Activated CD4-positive, alpha-beta memory T cell treated with anti-CD3 and anti-CD28 coated beads for 36 hours (primary cell): ENCODE measurements at places on chromosomes 13 and 19. TPM values are rescaled to one million over a fixed set of nuclear protein-coding genes. Genes with fewer than 3 reads are reported as not detected.

DNA sequence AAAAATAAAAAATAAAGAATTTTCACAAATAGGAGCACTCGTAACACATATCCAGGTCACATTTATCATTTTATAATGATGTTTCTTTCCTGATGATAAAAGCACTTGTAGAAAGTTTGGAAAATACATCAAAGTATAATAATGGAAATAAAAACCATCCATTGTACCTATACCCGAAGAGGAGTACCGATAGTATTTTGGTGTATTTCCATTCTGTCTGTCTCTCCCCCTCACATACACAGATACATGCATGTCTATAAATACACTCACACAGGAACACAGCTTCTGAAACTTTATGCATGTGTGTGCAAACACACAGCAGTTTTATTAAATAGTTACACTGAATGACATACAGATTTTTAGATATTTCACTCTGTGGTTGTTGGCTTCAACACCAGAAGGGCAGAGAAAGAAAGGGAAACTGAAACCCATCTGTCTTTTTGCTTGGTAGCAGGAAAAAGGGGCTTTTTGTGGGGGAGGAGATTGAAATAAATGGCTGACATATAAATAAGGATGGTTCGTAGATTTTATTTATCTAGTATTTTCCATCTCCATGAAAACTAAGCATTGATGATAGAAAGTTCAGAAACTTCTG lies 114.8 kb downstream of the LRCH1 start:
- H3K27ac ChIP-seq, result peak overlapping the region; percentile 82
- peaks cover 41% of the 10 kb centered on the region for H3K4me1 ChIP-seq
- peaks cover 14% of the 10 kb centered on the region for H3K36me3 ChIP-seq
- peak overlapping the region; percentile 76 for H3K4me3 ChIP-seq

DNA sequence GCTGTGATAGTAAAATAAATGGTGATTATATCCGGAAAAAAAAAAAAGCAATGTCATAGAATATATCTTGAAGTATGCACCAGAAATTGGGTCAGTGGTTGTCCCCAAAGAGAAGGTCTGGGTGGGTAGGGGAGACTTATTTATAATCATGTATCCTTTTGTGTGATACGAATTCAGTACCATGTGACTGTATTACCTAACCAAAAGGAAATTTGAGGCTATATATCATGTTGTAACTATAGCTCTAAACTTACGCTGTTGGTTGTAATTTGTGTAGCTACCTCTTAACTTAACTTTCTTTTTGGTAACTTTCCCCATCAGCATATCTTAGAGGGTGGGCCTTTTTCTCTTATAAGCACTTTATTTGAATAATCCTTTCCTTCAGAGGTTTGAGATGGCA lies 25.2 kb upstream of the KCTD4 start:
- H3K36me3 ChIP-seq, result peaks cover 3% of the 10 kb centered on the region
- H3K4me3 ChIP-seq, result no peak overlapping the region
- H3K27ac ChIP-seq, result no peak overlapping the region
- DNase-seq, result no peak

Gene TJP3
- 3.7 TPM for total RNA-seq

Gene ALOX5AP
- 33.8 TPM for total RNA-seq

DNA sequence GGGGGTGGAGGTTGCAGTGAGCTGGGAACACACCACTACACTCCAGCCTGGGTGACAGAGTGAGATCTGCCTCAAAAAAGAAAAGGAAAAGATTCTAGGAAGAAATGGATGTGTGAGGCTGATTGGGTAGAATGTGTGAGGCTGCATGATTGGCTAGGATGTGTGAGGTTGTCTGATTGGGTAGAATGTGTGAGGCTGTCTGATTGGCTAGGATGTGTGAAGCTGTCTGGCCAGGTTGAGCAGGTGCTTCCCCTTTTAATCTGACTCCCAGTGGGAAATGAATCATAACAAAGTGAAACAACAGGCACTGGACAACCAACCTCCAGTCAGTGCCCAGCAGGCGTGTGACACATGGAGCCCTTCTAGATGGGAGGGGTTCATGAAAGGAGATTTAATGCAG lies 14.7 kb downstream of the C13orf46 start:
- H3K27me3 ChIP-seq, result no peaks in the 10 kb centered on the region
- H3K36me3 ChIP-seq, result peaks cover 40% of the 10 kb centered on the region
- no peaks in the 10 kb centered on the region for H3K4me1 ChIP-seq
- H3K27ac ChIP-seq, result no peak overlapping the region
- DNase-seq, result peak; percentile 25

Gene NKPD1
- 0.22 TPM for total RNA-seq

Gene SHISA7
- total RNA-seq, result not detected

DNA sequence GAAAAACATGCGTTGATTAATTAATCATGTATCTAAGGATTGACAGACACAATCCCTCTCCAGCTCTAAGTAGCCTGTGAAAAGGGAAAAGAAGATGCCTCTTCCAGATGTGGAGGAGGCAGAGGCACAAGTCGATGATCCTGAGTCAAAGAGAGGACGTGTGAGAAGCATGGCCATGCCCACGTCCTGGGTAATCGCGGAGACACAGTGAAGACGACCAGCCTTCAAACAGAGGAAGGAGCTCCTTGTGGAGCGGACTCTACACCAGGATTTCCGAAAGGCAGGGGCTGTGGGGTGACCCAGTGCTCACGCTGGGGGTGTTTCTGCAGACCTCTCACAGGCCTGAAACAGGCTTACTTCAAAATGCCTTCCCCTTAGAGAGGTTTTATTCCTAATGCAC lies 70.5 kb downstream of the COL4A1 start:
- H3K27me3 ChIP-seq, result peaks cover 24% of the 10 kb centered on the region
- H3K27ac ChIP-seq, result no peak overlapping the region
- H3K4me3 ChIP-seq, result no peak overlapping the region
- no peaks in the 10 kb centered on the region for H3K36me3 ChIP-seq

GRCh38 chr13:109418111-109418510 lies 368.3 kb downstream of the IRS2 start:
- DNase-seq, result no peak
- no peaks in the 10 kb centered on the region for H3K4me1 ChIP-seq
- no peaks in the 10 kb centered on the region for H3K36me3 ChIP-seq
- no peak overlapping the region for H3K27ac ChIP-seq
- H3K4me3 ChIP-seq, result no peak overlapping the region

GRCh38 chr19:2973229-2973628 lies 4.1 kb upstream of the TLE6 start:
- no peaks in the 10 kb centered on the region for H3K36me3 ChIP-seq
- DNase-seq, result no peak
- H3K27ac ChIP-seq, result no peak overlapping the region

Gene WDR88
- total RNA-seq, result not detected

DNA sequence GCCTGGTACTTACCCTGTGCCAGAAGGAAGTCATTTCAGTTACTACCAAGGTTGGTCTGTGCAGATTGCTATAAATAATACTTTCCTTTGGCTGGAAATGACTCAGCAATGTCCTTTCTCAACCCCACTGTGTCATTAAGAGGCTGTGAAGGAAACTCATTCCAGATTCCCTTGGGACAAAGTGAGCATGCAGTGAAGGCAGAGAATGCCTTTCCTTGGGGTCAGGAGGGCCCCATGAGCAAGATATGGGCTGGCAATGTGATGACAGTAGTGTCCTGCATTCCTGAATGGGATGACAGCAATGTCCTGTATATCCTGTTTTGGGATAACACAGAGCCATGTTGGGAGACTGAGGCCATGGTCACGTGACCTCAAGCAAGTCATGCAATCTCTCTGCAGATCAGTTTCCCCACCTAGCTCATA lies 213.1 kb upstream of the TMTC4 start:
- no peak for DNase-seq
- H3K4me1 ChIP-seq, result no peaks in the 10 kb centered on the region
- H3K27ac ChIP-seq, result no peak overlapping the region
- no peaks in the 10 kb centered on the region for H3K36me3 ChIP-seq

Gene PBX4
- total RNA-seq, result 45.7 TPM

DNA sequence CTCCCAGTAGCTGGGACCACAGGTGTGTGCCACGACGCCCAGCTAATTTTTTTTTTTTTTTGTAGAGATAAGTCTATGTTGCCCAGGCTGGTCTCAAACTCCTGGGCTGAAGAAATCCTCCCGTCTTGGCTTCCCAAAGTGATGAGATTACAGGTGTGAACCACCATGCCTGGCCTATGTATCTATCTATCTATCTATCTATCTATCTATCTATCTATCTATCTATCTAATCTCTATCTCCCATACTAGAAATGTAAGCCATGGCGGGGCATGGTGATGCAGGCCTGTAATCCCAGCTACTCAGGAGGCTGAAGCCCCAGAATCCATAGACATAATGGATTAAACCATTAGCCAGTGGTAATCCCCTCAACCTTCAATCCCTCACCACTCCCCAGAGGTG lies 6.5 kb upstream of the SERTAD3 start:
- H3K36me3 ChIP-seq, result no peaks in the 10 kb centered on the region
- no peak overlapping the region for H3K4me3 ChIP-seq
- H3K27me3 ChIP-seq, result no peaks in the 10 kb centered on the region
- no peak for DNase-seq

Gene PSG3
- total RNA-seq, result not detected

DNA sequence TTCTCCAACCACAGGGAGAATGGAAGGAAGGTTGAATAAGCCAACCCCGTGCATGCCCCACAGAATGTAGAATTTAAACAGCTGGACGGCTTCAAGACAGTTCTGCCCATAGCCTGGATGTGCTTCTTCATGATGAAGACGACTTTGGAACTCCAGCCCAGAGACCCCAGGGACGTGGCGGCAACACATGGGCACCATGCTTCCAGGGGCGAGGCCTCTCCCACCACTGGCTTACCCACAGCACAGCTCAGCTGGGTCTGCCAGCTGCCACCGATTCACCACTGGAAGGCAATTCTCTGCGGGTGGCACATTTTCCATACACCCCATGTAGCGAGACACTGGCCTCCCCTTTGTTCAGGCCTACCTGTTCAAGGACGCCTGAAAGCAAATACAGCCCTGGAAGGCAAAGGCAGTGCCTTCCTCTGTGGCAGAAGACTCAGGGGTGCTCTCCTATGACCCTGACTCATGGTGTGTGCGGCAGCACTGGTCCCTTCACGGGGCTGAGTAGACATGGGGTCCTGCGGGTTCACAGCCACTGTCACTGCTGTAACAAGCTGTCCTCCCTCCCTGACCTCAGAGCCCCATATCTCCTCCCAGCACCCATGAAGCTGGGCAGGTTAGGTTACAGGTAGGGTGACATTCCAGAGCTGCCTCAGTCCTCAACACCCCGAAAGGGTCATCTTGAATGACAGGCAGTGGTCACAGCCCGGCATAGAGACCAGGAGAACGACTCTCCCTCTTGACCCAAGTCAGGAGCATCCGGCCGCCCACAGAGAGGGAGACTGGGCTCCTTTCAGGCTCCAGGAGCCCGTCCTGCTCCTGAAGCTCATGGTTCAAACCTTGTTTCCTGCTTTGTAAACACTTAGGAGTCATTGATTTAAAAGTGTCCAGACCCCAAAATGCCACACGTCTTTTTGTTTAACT lies 72.7 kb downstream of the SPACA7 start:
- no peak overlapping the region for H3K27ac ChIP-seq
- no peaks in the 10 kb centered on the region for H3K4me1 ChIP-seq
- no peak overlapping the region for H3K4me3 ChIP-seq
- DNase-seq, result no peak
- H3K27me3 ChIP-seq, result peaks cover 6% of the 10 kb centered on the region

- DNase-seq, result peak; percentile 38
- peaks cover 6% of the 10 kb centered on the region for H3K36me3 ChIP-seq
- H3K27ac ChIP-seq, result peak overlapping the region; percentile 85
- no peaks in the 10 kb centered on the region for H3K27me3 ChIP-seq
- H3K4me1 ChIP-seq, result peaks cover 65% of the 10 kb centered on the region
- peak overlapping the region; percentile 33 for H3K4me3 ChIP-seq
Observed at GRCh38 chr19:34989298-34989697, 10.8 kb upstream of the GRAMD1A start.

DNA sequence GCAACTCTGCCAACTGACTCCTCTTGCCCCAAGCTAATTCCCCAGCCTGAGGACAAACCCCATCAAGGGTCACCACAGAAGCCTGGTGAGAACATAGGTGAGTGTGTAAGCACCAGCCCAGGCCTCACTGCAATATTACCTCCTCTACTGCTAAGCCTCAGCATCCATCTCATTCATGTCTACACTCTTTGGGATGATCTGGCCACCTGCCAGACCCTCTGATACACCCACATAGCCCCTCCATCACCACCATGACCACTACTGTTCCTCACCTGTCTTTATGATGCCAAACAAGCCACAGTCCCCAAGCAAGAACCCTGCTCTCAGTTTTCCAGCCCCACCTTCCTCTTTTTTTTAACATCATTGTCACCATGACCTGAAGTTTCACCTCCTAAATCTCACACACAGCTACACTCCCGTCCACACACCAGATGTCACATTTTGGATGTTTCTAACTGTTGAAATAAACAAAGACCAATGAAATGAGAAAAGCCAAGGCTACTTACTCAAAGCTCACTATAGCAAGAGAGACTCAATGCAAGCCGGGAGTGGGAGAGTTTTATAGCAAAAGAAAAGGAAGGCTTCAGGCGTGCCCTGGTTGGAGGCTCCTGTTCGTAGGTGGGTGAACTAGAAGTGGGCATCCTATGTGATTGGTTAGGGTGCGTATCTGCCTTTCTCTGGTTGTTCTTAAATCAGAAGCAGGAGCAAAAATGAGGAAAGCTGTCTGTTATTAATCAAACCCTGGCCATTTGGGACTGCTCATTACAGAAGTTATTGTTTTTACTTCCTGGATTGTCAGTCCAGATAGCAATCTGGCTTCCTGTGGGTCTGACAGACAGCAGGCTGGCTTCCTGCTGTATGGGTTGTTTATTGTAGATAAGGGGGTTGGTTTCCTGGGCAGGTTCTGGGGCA lies 2.0 kb downstream of the ZNF792 start:
- peaks cover 67% of the 10 kb centered on the region for H3K36me3 ChIP-seq
- DNase-seq, result peak; percentile 28
- peaks cover 26% of the 10 kb centered on the region for H3K4me1 ChIP-seq
- no peaks in the 10 kb centered on the region for H3K27me3 ChIP-seq
- peak overlapping the region; percentile 38 for H3K27ac ChIP-seq
- peak overlapping the region; percentile 94 for H3K4me3 ChIP-seq

DNA sequence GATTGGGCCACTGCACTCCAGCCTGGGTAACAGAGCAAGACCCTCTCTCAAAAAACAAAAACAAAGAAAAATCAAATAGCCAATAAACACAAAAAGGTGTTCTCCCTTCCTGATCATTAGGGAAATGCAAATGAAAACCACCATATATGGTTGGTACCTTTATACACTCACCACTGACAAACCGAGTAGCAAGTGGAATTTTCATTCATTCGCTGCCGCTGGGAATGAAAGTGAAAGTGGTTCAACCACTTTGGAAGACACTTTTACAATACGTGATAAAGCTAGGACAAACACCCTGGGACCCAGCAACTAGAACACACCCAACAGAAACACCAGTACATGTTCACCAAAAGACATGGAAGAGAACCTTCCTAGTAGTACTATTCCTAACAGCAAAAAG lies 21.0 kb downstream of the GRIK5 start:
- H3K4me3 ChIP-seq, result peak overlapping the region; percentile 24
- no peak overlapping the region for H3K27ac ChIP-seq
- H3K27me3 ChIP-seq, result no peaks in the 10 kb centered on the region
